ENCODE measurements at places on chromosomes 7 and 10.

- DNase-seq: no peak
Measured at GRCh38 chr7:21443149-21443841, 15.4 kb downstream of the SP4 start.

DNA sequence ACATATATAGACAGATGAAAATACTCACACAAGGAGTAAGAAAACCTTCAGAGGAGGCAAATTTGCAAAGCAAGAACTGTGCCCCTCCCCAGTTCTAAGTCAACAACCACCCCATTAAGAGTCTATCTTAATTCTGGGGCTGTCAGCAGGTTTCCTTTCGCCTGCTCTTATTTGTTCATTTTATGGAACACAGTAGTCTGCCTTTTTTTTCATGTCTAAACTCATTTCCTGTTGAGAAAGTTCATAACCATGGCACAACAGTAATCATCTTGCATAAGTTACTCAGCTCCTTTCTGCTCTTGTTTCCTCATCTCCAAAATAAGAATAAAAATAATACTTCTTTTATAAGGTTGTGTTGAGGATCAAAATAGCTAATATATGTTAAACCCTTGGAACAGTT is 25.8 kb upstream of the AMPH start:
- no peak for DNase-seq

GRCh38 chr10:69726850-69727249 is 74.9 kb upstream of the COL13A1 start:
- DNase-seq: no peak

DNA sequence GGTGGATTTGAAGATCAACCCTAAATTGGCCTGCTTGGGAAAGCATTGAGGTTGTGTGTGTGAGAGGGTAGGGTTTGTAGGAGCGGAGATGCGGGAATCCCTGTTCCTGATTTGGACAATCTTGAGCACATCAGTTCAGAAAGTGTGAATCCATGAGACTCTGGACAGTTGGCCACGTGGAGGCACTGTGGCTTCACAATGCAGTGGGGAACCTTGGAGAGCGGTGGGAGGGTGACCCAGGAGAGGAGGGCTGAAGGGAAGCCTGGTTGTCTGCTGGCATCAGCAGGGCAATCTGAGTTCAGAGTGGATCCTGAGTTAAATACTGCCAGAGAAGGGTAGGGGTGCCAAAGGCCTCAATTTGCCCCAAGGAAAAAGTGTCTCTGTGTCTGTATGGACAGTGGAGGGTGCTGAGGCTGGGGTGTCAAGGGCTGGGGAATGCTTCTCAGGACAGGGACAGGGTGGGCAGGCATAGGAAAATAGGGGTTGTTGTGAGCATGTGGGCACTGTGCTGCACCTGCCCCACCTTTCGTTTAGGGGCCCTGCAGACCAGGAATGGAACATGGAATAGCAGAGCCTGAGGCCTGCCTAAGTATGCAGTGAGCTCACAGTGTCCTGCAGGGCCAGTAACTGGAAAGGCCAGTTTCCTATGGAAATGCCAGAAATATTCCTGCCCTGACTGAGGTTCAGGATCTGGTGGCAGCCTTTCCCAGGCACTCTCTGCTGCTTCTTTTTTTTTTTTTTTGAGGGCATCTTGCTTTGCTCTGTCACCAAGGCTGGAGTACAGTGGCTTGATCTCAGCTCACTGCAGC is 162.9 kb upstream of the PRSS58 start:
- no peak for DNase-seq

- no peak for DNase-seq
Measured at GRCh38 chr10:20288060-20288459, 471.8 kb downstream of the PLXDC2 start.

- DNase-seq: no peak
Measured at GRCh38 chr10:76681153-76681552, 956.5 kb downstream of the KCNMA1 start.

- no peak for DNase-seq
Measured at GRCh38 chr10:84599254-84599653, 270.9 kb downstream of the CCSER2 start.

DNA sequence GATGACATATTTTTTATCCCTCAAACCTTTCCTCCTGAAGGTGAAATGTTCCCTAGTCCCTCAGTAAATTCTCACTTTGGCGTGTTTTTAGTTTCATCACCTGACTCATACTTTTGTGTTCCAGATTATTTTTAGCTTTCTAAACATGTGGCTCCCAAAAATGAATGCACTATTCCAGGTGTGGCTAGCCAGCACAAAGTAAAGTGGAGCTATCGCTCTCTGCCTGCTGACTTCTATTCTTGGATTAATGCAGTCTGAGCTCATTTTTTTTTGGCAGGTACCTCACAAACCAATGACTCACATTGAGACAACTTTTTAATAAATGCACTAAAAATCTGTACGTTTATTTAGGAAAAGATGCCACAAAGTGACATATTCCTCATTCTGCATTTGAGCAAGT is 58.8 kb upstream of the LANCL2 start:
- no peak for DNase-seq

- no peak for DNase-seq
Measured at GRCh38 chr7:77569514-77570232, 32.6 kb downstream of the PTPN12 start.

GRCh38 chr10:105149371-105149891 is 508.3 kb downstream of the SORCS3 start:
- DNase-seq: peak; percentile 17

DNA sequence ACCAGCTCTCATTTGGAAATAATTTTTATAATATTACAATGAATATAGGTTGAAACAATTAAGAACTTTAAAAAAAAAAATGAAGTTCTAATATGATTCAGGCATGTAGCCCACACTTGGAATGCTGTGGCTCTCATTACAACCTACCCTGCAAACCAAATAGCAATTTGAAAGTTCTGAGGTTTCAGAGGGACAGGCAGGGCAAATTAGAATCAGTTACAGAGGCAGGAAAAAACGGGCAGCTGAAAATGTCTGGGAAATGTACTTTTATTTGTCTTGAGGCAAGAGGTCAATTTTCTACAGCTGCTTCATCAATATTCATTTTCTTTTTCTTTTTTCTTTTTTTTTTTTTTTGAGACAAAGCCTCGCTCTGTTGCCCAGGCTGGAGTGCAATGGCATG is 95.3 kb downstream of the PIP4K2A start:
- DNase-seq: no peak

DNA sequence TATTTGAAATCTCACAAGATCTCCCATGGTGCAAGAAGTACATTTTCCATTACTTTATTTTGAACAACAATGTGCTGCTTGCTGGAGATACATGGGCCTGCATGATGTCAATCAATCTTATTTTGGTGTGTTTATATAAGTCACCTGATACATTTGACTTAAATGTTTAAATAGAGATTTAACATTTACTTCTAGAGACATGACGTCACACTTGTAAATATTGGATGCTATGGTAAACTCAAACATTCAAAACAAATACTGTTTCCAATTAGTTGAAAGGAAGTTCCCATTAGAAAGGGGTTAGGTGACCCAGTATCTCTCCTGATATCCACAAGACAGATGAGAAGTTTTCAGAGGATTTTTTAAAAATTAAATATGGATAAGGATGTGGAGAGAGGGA is 214.5 kb downstream of the NSUN6 start:
- DNase-seq: no peak

All from AG09309 (cell line).